Epithelial cell of esophagus (primary cell): ENCODE measurements at places on chromosomes 11 and 22.

GRCh38 chr11:471468-472145, 21.5 kb downstream of the PTDSS2 start:
- no peak for DNase-seq

DNA sequence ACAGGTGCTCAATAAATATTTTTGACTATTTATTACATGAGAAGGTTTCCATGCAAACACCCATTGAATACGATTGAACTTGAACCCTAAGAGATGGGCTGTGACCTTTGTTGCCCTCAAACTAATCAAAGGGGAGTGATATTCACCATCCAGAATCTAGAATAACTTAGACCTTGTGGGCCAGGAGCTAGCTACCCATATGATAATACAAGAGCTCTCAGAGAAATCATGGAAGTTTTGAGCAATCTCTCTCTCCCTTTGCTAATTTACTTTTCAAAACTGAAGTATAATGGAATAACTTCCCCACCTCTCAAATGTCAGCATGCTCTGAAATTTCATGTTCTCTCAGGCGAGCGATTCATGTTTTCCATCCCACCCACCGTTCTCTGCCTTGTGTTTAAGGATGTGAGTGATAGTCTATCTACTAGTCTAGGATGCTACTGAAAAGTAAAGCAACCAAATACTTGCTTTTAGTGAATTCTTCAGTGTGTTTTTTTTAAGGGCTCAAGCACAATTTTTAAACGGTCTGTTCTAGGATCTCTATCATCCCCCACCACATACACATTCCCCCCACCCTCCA, 33.3 kb downstream of the BARX2 start:
- DNase-seq = no peak

GRCh38 chr11:31646216-31646615, 136.6 kb downstream of the ELP4 start:
- peak; percentile 72 for DNase-seq

- DNase-seq = peak; percentile 55
These were observed at the start of gene MAPK8IP1 for GRCh38 chr11:45885274-45885920. Gene MAPK8IP1 (plus strand): TSS chr11:45885651. CDS start chr11:45885821, 170 bp downstream.

- DNase-seq = peak; percentile 57
These were observed at the start of gene HSPA8 for GRCh38 chr11:123061403-123062157. Gene HSPA8 (minus strand): TSS chr11:123062136. CDS start chr11:123061324, 812 bp downstream.
